Activated naive CD8-positive, alpha-beta T cell treated with anti-CD3 and anti-CD28 coated beads for 36 hours (primary cell): ENCODE measurements at places on chromosomes 16 and 17. TPM values are rescaled to one million over a fixed set of nuclear protein-coding genes. Genes with fewer than 3 reads are reported as not detected.

DNA sequence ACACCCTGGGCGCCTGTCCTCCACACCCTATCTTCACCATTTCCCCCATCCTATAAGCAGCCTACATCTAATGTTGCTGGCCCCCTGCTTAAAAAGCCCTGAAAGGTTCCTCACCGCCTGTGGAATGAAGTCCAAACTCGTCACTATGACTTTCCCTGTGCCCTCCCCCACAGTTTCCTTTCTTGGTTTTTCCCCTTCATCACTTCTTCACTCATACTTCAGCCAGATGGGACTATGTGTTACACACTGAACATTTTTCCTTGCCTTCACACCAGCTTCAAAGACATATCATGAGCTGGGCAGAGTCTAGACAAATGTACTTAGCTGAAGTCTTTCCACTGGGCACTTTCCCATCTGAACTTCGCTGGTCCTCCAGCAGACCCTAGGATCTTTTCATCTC lies 1.5 kb upstream of the MARCHF10 start:
- peaks cover 3% of the 10 kb centered on the region for H3K36me3 ChIP-seq
- H3K27ac ChIP-seq, result no peak overlapping the region
- DNase-seq, result no peak
- H3K4me3 ChIP-seq, result no peak overlapping the region

- H3K4me1 ChIP-seq, result peaks cover 1% of the 10 kb centered on the region
- H3K4me3 ChIP-seq, result no peak overlapping the region
- no peak overlapping the region for H3K27ac ChIP-seq
- H3K36me3 ChIP-seq, result no peaks in the 10 kb centered on the region
Measured at GRCh38 chr16:49498666-49499413, 125.2 kb downstream of the C16orf78 start.

GRCh38 chr17:16991349-16992009 lies 19.6 kb upstream of the TNFRSF13B start:
- no peak overlapping the region for H3K27ac ChIP-seq
- H3K27me3 ChIP-seq, result no peaks in the 10 kb centered on the region
- H3K4me3 ChIP-seq, result no peak overlapping the region
- H3K36me3 ChIP-seq, result no peaks in the 10 kb centered on the region

DNA sequence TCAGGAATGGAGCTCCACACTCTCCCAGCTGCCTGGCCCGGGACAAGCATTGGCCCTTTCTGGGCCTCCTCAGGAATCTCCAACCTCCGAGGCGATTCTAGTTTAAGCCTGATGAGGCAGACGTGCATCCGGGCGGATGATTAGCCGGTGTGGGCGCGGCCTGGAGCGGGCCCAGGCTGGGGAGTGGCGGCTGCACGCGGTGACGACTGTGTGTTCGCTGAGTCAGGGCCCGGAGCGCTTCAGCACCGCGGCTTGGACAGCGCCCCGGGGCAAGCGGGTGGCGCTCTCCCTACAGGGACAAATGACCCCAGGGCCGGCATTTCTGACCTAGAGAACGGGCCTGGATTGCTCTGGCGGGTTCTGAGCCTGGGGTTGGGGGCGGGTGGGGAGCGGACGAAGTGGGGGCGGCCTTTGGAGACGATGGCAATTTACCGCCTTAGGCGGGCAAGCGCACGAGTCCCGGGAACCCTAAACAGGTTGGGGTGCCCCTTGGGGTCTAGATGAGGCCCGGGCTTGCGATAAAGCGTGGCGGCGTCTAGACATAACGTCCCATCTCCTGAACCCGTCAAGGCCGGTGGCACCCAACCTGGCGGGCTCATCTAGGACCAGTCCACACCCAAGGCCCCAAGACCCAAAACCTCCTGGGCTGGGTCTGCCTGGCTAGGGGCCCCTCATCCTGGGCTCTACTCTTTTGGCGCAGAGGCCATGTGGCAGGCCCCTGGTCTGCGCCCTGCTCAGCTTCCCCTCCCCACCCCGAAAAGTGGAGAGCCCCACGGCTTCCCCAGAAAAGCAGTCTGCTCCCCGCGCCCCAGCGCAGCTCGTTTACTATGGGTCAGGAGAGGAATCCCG lies 22.3 kb upstream of the ZNHIT3 start:
- no peak overlapping the region for H3K4me3 ChIP-seq
- peak; percentile 79 for DNase-seq
- no peaks in the 10 kb centered on the region for H3K36me3 ChIP-seq
- H3K4me1 ChIP-seq, result no peaks in the 10 kb centered on the region

DNA sequence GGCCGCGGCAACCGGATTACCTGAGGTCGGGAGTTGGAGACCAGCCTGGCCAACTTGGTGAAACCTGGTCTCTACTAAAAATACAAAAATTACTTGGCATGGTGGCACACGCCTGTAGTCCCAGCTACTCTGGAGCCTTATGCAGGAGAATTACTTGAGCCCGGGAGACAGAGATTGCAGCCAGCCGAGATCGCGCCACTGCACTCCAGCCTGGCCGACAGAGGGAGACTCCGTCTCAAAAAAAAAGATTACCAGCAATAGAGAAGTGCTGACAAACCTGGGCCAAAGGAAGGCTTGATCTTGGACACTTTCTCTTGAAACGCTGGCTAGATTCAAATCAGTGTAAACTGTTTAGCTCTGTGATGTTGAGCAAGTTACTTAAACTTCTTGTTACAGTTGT lies 4.3 kb downstream of the MT1H start:
- no peak overlapping the region for H3K27ac ChIP-seq
- H3K4me3 ChIP-seq, result no peak overlapping the region
- peaks cover 39% of the 10 kb centered on the region for H3K27me3 ChIP-seq
- peak; percentile 41 for DNase-seq
- H3K36me3 ChIP-seq, result peaks cover 1% of the 10 kb centered on the region
- H3K4me1 ChIP-seq, result peaks cover 17% of the 10 kb centered on the region

KRT40 gene
- total RNA-seq, result not detected

XAF1 gene
- 54.0 TPM for total RNA-seq

CNTNAP1 gene
- total RNA-seq, result 0.68 TPM
